ENCODE measurements at places on chromosomes 6 and 20.
A peak's percentile ranks its signal among the peaks of the same experiment; 100 is the strongest.

DNA sequence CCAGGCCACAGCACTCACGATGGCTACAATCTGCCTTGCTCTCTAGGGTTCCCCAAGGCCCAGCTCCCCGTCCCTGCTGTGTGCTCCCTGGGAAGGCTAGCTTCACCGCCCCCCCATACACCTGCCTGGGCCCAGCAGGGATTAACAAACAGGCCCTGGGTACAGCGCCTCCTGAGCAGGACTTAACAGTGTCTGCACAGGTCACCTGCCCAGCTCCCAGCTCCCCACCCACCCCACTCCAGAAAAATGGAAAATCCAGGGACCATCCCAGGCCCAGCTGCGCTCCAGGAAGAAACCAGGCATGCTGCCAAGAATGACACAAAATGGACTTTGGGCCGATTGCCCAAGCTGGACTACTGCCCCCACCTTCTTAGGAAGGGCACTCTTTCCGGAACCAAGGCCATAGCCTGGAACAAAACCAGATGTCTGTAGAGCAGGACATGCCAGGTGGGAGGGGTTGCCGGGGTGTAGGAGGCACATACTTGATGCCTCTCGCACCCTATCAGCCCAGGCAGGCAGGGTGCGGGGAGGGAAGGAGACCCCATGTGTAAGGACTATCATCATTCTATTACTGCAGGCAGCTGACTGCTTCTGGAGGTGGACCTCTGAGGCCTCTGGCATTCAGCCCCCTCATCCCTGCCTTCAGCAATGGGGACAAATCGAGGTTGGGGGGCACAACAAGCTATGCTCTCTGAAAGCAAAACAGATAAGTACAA, 104.9 kb downstream of the SNX5 start:
- DNase-seq, result no peak

DNA sequence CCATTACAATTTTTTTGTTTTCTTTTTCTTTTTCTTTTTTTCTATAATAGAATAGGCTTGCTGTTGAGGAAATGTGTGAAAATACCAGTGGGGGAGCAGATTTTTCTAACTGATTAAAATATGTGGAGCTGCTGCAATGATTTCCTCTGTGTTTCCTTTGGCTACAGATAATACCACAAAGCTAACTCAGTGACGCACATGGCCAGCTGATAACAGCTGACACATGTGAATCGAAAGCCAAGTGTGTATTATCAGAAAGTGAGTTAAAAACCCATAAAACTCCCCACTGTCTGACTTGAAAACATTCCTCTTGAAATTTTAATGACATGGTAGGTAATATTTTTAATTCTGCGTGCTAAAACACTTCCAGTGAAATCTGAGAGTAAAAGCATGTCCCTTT, 70.8 kb upstream of the AHI1 start:
- DNase-seq, result peak; percentile 62

GRCh38 chr20:4875578-4876067, 125.7 kb downstream of the SLC23A2 start:
- DNase-seq, result no peak

DNA sequence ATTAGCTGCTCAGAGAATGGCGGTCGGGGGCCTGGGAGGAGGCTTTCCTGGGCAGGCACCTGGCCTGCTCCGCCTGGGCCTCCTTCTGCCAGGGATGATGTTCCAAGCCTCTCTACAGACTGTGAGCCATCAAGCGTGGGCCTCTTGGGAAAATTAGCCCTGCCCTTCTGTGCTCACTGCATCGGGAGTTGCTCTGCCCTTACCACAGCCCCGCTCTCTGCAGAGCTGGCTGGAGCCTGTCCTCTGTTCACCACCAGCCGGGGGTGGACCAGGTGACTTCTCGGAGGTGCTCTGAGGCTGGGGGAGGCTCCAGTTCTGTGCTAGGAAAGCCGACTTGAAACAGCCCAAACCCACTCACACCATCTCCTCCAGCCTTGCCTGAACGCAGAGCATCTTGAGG, 24.2 kb downstream of the MDGA1 start:
- no peak for DNase-seq
